ENCODE measurements at places on chromosomes 12 and 14.

DNA sequence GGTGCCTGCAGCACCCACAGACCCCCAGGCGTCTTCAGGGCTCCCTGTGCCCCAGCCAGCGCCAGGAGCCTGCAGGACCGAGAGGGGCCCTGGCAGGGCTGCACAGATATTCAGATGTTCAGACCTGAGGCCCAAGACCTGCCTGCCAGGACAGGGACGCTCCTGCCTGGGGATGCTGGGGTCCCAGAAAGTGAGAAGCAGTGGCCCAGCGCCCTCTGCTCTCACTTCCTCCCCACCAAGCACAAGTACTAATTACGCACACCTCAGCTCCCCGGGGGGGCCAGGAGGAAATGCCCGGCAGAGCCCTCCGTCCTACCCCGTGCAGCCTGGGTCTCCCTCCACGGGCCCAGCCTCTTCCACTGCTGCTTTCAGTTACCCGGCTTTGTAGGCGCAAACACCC lies 28.8 kb upstream of the INF2 start:
- DNase-seq, result no peak

DNA sequence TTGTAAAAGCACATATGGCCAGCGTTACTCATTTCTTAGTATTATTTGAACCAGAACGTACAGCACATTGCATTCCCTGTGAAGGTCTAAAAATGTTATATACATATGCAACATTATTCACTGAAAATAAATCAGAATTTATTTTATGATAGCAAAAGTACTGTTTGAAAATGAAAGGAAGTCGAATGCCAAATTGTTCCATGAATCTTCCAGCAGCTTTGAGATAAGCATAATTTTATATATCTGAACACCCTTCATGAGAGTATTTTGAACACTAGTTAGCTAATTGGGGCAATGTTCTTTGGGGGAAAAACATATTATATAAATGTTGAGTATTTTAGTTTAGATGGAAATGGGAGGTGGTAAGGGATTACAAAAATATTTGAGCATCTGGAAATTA lies 300.7 kb upstream of the SYT1 start:
- no peak for DNase-seq

GRCh38 chr12:19544353-19544752 lies 105.1 kb downstream of the AEBP2 start:
- DNase-seq, result no peak

GRCh38 chr14:23286902-23287479 lies 1.1 kb upstream of the HOMEZ start:
- DNase-seq, result no peak

GRCh38 chr12:72084880-72085279 lies 146.2 kb downstream of the TPH2 start:
- DNase-seq, result no peak

All from stomach (tissue), 19 donors.